ENCODE measurements at places on chromosomes 5 and 9.

GRCh38 chr5:100775533-100775855 lies 127.6 kb downstream of the ST8SIA4 start:
- no peak for DNase-seq

GRCh38 chr9:25117791-25118190 lies 560.5 kb downstream of the TUSC1 start:
- no peak for DNase-seq

- no peak for DNase-seq
These were observed 23.2 kb upstream of the IER5L start for GRCh38 chr9:129201289-129201688.

- DNase-seq = no peak
These were observed 22.6 kb downstream of the MYO10 start for GRCh38 chr5:16913187-16914107.

DNA sequence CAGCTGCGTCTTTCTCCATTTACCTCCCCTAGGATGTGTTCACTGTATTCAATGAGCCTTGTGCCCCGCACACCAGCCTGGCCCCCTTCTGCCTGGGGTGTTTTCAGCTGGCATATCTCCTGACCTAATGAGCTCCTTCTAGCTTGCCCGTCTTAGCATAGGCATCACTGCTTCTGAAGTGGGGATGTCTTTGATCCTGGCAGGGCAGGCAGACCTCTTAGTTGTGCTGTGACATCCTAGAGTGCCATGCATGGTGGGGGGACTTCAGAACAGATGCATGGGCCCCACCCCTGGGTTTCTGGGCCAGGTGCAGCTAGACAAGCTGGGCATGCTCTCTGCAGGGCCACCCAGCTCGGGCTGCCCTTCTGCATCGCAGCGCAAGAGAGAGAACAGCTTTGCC lies 172.7 kb downstream of the GADD45G start:
- no peak for DNase-seq

DNA sequence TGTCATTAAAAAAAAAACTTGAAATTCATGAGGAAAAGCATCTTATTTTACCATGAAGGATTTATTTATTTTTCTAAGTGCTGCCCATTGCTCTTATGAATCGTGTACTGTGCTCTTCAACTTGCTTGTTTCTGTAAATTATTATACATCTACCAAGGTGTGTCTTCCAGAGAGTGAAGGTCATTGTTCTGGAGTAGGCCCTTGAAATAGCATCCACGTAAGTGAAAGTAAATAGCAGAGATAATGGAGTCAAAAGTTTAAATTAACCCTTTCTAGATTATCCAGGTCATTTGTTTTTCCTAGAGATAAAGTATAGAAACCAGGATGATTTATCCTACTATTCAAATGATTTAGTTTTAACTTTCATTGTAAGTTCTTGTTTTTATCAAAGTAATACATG lies 473.1 kb downstream of the DIRAS2 start:
- no peak for DNase-seq
